ENCODE measurements at places on chromosomes 11 and 22.

DNA sequence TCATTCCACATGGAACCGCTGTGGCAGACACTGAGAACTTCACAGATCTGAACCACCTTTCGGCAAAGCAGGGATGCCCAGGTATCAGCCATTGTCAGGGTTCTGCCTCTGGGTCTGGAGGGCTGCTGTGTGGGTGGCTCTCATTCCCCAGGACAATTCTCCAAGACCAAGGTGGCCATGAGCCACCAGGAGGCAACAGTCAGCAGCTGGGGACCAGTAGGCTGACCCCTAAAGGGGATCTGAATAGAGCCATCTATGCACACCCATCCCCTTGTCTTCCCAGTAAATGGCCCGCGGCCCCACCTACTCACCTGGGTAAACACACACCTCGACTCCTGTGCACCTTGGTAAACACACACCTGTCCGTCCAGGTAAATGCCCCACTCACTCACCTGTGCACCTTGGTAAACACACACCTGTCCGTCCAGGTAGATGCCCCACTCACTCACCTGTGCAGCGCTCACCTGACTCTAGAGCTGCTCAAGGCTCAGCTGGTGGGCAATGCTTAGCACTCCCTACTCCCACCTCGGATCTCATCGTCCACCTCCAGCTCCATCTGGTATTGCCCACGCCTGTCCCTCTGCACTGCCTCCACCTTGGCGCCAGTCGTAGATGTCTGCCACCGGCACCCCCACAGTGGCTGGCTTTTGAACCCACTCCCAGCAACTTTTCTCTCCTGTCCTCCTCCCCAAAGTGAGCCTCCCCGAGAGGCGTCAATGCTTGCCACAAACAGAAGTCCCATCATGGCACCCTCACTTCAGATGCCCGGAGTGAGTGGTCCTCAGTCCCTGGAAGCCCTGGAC lies 10.2 kb downstream of the SLC25A1 start:
- DNase-seq: no peak

DNA sequence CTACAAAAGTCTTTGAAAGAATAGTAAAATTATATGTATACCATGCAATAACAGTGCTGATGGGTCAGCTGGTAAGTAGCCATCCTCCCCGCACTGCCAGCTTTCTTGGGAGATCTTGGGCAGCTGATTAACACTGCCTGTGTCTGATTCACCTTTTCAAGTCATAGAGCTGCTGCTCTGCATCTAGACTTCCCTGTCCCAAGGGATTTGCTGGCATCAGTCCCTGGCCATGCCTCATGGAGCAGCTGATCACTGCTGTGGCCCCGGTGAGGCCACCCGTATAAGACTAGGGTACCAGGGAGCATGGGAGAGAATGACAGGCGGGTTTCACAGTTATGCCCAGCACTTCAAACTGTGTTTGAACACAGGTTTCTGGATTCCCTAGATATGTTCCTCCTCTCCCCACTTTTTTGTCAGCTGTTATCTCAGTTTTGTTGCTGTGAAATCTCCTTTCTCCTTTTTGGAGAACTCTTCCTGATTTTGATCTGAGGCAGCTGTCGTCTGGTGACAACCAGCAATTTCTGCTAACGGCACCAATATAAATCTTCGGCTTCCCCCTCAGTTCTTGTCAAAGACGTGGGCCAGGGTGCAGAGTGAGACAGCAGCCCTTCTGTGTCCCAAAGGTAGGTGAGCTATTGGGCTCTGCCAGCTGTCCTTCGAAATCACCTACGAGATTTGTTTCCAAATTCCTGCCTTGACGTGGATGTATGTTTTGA lies 438.9 kb downstream of the NTM start:
- DNase-seq: no peak

DNA sequence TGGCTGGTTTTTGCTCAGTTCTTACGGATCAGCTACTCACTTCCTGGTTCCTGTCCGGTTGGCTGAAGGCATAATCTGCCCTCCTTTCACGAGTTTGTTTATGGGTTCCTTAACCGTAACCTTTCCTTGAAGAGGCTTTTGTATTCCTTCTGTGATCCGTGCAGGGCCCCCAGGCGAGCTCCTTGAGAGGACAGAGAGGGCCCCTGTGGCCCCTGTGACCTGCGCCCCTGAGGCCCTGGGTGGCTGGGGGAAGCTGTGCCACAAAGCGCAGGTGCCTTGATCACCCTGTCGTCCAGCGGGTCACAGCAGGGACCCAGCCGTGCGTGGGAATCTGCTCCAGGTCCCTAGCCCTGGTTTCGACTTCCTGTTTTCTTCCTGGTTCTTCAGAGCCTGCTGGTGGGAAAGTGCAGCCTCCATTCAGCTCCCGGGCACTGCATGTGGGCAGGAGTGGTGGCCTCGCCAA lies 27.8 kb upstream of the FADD start:
- DNase-seq: no peak

GRCh38 chr11:13098063-13098462 lies 88.9 kb downstream of the RASSF10 start:
- DNase-seq: no peak

GRCh38 chr22:41914611-41915034 lies 251 bp downstream of the SHISA8 start:
- DNase-seq: no peak

- no peak for DNase-seq
Observed at GRCh38 chr11:25094085-25094802, 597.4 kb downstream of the LUZP2 start.

DNA sequence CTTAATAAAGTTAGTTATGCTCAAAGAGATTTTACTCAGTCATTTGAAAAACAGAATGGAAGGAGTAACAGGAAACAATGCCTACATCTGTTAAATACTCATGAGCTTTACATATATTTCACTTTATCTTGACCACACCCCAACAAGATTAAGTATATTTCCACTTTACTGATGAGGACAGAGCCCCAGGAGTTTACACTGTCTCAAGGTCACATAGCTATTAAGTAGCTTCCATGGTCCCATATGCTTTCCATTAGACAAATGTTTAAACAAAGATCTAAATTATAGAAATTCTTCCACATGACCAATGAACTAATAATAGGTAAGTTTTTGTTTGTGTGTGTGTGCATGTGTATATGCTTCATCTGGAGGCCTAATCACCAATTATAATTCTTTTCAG lies 30.2 kb downstream of the MRTFA start:
- no peak for DNase-seq

DNA sequence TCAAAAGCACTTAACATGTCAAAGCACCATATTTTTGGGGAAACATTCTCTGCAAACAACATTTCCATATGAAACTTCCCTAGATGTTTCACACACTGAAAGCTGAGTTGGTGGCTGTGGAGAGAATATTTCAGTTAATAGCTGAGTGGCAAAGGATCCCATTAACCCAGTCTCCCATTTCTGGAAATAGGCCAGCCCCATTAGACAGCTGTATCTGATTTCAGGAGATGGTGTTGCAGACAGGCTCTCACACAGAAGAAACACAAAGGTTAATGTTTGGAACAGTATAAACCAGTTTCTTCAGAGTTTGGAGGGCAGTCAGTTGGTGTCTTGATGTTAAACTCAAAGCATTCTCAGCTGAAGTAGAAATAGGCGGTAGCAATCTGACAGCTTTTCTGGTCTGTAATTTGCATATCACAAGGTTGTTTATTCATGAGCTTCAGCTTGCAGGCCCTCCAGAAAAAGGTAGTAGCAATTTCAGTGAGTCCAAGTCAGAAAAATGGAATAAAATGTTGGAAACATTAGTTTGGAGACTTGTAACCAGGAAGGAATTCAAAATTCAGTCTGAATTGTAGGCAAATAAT lies 15.5 kb upstream of the ZBTB44 start:
- DNase-seq: no peak

DNA sequence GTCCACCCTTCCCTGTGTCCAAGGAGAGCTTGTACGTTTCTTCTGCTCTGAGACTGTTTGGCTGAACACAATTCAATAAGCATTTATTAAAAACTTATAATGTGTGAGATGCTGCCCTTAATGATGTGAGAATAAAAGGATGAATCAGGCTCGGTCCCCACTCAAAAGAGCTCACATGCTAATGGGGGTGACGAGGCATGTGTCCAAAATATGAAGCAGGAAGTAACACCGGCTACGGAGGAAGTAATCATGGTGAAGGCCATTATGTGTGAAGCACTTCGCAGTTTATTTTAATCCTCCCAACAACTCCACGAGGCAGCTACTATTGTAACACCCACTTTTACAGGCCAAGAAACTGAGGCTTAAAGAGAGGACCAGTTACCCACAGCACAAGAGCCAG lies 3.4 kb upstream of the RASD2 start:
- no peak for DNase-seq

- DNase-seq: no peak
Observed at GRCh38 chr11:11171854-11172253, 181.2 kb downstream of the CSNK2A3 start.

DNA sequence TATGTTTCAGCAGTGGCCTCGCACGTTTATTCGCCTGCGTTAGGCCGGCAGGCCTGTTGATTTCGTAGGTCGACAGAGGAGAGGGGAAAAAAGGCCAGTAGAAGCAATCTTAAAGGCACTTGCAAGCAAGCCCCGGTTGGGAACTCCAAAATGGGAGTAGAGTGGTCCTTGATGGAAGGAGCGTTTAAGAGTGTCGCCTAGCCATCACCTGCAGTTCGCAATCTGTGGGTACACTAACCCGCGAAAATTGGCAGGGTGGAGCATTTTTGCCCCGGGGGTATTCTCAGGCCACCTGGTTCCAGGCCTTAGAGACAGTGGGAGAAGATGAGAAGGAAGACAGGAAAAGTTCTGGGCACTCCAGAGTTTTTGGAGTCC lies 1.1 kb downstream of the EWSR1 start:
- DNase-seq: no peak

GRCh38 chr22:29112121-29112520 lies 39.3 kb downstream of the KREMEN1 start:
- DNase-seq: no peak

DNA sequence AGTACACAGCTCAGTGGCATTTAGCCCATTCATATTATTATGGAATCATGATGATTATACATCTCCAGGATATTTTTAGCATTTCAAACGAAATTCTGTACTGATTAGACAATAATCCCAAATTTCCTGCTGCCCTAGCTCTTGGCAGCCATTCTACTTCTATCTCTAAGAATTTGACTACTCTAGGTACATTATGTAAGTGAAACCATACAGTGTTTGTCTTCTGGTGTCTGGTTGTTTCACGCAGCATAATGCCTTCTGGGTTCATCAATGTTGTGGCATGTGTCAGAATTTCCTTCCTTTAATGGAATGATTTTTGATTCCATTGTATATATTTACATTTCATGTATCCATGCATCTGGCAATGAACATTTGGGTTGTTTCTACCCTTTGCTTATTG lies 517.7 kb downstream of the ETS1 start:
- no peak for DNase-seq

- DNase-seq: no peak
Observed at GRCh38 chr11:61959114-61959513, 8.3 kb downstream of the FTH1 start.

- no peak for DNase-seq
Observed at GRCh38 chr22:35476341-35476740, 64.3 kb upstream of the RASD2 start.

GRCh38 chr22:31489632-31490495 lies at the start of gene EIF4ENIF1:
TSS of gene EIF4ENIF1 (minus strand) at chr22:31489842. CDS start at chr22:31488718, 1,124 bp downstream.
- no peak for DNase-seq

- peak; percentile 75 for DNase-seq
Observed at GRCh38 chr11:7576726-7577290, 63.0 kb downstream of the PPFIBP2 start.

DNA sequence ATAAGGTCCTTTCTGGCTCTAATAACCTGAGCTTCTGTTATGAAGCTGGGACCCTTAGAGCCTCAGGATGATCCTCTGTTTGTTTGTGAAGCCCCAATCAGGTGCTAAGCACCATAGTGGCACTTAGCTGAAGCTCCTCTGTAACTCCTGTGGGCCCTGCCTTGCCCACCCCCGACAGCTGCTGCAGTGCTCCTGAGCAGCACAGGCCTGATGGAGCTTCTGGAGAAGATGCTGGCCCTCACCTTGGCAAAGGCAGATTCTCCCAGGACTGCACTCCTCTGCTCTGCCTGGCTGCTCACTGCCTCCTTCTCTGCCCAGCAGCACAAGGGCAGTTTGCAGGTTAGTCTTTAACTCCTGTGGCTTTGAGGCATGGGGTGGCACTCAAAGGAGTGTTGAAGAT lies 19.0 kb upstream of the CCDC134 start:
- DNase-seq: no peak

DNA sequence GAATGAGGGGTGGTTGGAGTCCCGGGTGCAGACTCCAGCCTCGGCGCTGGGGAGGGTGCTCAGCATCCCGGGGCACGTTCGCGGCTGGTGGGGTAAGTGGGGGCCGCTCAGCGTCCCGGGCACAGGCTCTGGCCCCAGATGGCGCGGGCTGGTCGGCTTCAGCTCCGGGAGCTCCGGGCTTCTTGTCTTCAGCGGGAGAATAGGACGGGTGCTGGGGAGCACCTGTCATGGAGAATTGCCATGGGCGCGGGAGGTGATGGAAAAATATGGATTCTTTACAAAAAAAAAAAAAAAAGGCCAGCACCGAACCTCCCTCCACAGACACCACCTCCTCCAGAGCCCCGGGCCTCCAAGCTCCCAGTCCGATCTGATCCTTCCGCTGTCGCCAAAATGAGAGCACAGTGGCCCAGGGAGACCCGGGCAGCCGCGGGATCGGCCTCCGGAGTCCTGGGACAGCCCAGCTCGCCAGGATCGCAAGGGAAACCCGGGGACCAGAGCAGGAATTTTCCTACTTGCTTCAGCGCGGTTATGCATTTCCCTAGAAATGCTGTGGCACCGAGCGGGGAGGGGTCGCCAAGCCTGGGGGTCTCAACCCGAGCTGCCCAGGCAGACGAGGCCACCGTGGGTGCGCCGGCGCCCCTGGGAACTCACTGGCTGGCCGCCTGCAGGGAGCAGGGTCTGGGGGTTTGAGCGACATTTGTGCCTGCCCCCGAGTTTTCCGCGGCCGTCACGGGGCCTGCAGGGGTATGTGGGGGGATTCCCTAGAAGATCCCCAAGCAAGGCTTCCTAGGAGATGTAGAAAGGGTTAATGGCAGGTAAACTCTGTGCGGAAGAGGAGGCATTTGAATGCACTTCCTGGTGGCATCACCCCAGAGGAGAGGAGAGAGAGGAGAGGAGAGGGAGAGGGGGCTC lies 1336.9 kb downstream of the BRD1 start:
- DNase-seq: no peak

GRCh38 chr11:7575841-7576725 lies 62.3 kb downstream of the PPFIBP2 start:
- DNase-seq: no peak

GRCh38 chr11:79022265-79022664 lies 418.6 kb downstream of the TENM4 start:
- DNase-seq: no peak

- no peak for DNase-seq
Observed at GRCh38 chr11:99773646-99774045, 752.9 kb downstream of the CNTN5 start.

DNA sequence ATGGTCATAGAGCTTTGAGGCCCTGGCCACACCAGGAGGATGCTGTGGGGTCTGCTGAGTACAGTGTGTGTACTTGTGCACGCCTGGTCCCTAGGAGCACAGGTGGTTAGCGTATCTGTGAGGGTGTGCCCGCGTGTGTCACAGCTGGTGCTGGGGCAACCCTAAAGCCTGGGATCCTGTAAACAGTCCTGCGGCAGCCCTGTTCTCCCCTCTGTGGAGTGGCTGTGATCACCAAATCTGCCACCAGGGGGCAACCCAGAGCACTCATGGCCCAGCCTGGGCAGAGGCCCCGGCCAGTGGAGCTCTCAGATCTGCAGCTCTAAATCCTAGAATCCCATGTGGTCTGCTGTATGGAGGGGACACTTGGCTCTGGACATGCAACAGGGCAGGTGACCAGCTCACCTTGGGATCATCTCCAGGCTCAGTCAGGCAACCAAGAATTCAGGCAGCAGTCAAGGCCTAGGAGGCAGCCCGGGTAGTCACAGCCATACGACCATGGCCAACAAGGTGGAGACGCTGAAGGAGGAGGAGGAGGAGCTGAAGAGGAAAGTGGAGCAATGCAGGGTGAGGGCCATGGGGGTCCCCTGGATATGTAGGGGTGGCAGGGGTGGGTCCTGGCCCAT lies 3.9 kb downstream of the SH3BP1 start:
- DNase-seq: no peak

Measured in forelimb muscle (tissue), 1 donor.